BE2C (cell line): ENCODE measurements at places on chromosomes 3 and 15.

DNA sequence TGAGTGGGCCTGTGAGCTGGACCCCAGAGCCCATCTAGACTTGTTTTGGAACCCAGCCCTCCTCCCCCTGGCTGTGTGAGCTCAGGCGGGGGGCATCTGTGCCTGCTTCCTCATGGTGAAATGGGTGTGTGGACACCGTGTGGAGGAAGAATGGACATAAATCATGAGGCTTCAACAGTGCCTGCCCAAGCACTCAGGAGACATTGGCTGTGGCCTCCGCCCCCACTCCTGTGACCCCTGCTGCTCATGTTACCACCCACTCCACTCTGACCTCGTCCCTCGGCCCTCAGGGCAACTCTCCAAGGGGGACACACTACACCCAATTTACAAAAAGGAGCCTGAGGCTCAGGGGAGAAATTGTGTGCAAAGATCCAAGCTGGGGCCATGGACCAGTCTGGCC lies 16.6 kb downstream of the TPRA1 start:
- DNase-seq: no peak

- DNase-seq: no peak
These were observed 285.1 kb upstream of the STAC start for GRCh38 chr3:36095238-36095637.

- DNase-seq: no peak
These were observed 383.4 kb downstream of the PTPRG start for GRCh38 chr3:61944726-61945125.

DNA sequence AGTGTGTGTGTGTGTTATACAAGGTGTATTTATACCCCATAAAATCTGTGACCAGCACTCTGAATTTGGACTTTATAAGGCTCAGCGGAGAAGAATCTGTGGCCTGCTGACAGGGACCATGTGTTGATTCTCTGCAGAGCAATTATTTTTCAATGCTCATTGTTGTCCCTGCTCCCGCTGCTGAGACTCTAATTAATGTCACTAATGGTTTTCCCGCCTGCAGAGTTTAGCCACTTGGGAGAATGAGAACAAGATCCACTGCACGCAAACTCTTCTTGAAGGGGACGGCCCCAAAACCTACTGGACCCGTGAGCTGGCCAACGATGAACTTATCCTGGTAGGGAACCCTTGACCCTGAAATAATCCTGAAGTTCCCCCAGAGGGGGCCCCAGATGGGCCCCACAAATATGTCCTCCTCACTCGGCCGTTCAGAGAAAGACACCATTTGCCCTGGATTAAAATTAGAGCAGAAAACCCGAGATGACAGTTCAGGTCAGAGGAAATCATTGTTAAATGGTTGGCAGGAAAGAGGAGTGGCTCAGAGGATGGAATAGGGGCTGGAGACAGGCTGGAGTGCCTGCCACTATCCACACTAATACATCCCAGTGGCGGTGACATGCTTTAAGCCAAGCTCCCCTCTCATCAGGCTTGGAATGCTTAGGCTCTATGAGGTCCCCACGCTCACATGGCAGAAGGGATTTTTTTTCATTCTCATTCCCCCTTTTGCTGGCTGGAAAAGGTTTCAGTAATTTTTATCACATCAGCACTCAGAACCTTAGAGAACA lies 3.3 kb downstream of the CRABP1 start:
- no peak for DNase-seq

DNA sequence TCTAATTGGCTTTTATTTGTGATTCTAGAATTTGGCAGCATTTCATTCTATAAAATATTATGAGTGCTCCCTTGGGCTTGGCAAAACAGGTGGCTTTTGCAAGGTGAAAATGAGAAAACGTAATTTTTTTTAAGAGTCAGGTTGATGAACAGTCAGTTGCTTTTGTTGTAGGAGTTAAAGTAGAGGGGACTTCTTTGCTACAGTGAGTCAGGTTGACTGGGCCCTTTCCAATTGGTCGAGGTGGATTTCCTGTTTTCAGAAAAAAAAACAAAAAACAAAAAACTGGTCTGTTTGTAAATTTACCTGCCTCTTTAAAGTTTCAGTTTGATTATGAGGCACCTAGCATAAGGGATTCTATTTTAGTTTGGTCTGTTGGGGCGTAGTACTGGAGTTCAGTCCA lies 1469.4 kb upstream of the GBE1 start:
- no peak for DNase-seq

GRCh38 chr15:65918357-65918920 lies 49.1 kb downstream of the RAB11A start:
- DNase-seq: no peak

DNA sequence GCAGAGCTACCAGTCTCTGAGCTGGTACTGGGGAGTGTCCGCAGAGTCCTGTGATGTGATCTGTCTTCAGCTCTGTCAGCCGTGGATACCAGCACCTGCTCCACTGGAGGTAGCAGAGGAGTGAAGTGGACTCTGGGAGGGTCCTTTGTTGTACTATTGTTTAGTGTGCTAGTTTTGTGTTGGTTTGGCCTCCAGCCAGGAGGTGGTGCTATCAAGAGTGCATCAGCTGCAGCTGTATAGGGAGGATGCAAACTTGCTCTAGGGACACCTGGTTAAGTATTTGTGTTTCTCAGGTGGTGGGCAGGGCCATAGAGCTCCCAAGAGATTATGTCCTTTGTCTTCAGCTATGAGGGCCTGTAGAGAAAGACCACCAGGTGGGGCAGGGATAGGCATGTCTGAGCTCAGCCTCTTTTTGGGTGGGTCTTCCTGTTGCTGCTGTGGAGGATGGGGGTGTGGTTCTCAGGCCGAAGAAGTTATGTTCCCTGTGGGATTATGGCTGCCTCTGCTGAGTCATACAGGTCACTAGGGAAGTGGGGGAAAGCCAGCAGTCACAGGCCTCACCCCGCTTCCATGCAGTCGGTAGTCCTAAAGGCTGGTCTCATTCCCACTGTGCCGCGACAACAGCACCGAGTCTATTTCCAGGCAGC lies 443.2 kb upstream of the TBL1XR1 start:
- peak; percentile 20 for DNase-seq

DNA sequence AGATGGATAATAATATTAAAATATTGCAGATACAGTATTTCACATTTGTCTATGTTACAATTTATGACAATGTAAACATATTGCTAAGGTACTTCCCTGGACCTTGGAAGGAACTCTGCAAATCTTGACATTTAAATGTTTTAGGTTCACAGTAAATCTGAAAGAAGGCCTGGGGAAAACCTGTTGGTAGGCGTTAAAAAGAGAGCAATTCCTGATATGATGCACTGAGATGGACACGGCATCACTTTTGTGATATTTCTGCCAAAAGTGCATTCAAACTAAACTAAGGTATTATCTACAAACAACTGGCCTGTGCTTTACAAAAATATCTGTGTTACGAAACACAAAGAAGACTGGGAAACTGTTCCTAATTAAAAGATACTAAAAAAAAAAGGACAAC lies 6.1 kb upstream of the TP63 start:
- DNase-seq: no peak

DNA sequence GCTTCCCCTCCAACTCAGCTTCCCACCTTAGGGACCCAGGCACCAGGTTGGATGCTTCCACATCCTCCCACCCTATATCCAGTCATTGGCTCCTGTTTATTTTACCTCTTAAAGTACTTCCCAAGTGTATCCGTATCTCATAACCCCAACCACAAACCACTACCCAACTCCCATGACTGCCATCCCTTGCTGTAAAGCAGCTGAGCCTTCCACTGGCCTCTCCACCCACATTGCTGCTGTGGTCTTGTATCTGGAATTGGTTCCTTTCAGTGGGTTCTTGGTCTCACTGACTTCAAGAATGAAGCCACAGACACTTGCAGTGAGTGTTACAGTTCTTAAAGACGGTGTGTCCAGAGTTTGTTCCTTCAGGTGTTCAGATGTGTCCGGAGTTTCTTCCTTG lies 79.8 kb upstream of the HRH1 start:
- DNase-seq: no peak

DNA sequence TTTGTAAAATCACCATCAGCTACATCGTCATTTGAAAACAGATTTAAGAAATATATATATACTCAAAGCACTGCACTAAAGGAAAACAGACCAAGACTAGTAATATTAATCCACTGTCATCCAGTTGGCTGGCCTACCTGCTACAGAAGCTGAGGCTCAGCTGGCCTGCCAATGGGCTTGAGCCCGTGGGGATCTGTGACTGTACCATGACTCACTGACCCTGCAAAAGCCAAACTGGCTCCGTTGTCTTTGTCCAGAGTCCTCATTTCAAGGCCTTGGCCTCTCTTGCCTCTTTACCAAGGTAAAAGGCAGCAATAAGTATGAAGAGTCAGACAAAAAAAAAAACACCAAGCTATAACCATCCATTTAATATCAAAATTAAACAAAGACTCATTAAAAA lies 463.5 kb upstream of the RASGRP1 start:
- DNase-seq: no peak

DNA sequence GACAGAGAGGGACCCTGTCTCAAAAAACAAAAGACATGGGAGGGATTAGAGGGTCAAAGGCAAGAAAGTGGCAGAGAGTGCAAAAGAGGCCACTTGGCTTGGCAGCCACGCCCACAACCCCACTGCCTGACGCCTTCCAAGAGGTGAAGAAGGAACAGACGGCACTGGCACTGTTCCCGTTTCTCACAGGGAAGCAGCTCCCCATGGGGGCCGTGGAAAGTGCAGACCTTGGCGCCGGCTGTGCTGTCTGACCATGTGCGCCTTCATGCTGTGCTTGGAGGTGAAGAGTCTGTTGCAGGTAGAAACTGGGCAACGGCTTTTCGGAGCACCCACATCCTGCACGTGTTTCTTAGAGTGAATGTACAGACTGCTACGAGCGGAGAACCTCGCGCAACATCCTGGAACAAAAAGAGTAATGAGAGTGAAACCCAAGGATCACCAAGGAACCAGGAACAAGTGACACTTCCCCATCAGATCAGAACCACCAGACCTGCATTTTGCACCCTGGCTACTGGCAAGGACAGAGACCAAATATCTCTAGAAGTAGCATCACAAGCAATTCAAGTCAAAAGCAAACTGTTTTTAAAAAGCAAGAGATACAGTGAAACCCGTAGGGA lies 9.7 kb downstream of the ZXDC start:
- peak; percentile 4 for DNase-seq

DNA sequence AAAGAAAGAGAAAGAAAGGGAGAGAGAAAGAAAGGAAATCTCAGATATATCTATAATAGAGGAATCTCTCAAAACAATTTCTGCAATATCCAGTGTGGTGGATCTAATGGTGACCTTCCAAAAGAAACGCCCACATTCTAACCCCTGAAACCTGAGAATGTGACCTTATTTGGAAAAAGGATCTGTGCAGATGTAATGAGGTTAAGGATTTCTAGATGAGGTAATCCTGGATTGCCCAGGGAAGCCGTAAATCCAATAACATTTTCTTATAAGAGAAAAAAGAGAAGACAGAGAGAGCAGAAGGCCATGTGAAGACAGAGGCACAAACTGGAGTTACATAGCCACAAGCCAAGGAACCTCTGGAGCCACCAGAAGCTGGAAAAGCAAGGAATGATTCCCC lies 307.6 kb downstream of the ZBTB20 start:
- DNase-seq: no peak

DNA sequence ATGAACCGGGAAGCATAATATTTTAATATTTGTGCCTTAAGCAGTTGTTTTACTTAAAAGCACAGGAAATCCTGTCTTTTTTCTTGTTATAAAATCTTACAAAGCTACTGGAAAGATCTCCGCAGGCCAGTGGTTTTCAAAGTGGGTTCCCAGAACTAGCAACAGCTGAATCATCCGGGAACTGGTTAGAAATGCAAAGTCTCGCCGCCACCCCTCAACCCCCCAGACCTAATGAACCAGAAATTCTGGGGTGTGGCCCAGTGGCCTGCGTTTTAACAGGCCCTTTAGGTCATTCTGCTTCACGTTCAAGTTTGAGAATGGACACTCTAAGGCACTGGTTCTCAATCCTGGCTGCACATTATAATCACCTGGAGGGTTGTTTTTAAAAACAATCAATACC lies 74.7 kb downstream of the PDZRN3 start:
- DNase-seq: no peak

- no peak for DNase-seq
These were observed 18.6 kb downstream of the SERP1 start for GRCh38 chr3:150527464-150528255.

DNA sequence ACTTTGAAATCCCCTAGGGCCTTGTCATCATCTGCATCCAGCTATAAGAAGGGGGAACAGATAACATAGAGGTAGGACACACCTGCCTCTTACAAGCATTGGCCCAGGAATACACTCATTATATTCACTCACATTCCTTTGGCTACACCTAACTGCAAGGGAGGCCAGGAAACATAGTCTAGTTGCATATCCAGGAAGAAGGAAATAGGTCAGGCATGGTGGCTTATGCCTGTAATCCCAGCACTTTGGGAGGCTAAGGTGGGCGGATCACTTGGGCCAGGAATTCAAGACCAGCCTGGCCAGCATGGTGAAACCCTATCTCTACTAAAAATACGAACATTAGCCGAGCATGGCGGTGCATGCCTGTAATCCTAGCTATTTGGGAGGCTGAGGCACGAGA lies 48.8 kb downstream of the GTPBP8 start:
- DNase-seq: no peak

DNA sequence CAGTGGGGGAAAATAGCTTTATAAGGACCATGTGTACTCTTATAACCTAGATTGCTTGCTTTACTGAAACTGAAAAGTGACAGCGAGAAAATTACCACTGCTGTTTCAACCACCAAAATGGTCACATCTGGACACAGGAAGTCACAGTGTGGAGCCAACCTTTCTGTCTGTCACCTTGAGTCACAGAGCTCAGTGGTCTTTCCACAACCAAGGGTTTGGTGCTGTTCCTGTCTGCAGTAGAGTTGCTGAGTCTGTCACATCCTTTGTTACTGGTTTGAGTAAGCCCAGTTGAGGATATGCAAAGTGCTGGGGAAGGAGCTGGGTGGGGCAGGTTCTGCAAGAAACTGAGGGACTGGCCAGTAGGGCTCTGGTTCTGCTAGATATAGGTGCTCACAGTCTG lies 139.1 kb upstream of the EIF1B start:
- DNase-seq: no peak

DNA sequence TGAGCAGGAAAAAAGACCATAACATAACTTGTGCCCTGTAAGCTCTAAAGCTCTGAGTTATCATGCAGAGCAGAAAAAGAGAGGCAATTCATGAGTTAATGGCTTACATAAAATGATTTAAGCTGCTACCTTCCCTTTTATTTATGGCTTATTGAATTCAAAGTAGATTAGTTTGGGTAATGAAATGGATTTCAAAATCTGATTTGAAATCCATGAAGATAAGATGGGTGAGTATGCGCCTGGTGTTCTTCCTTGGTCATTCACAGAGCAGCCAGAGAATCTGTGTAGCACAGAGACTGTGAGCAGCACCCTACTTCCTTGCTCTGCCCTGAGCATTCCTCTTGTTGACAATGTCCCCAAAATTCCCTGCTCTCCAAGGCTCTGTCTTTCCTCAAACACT lies 36.2 kb upstream of the MRPL3 start:
- DNase-seq: no peak

- no peak for DNase-seq
These were observed 54.5 kb downstream of the PSMD6 start for GRCh38 chr3:63968612-63969350.

DNA sequence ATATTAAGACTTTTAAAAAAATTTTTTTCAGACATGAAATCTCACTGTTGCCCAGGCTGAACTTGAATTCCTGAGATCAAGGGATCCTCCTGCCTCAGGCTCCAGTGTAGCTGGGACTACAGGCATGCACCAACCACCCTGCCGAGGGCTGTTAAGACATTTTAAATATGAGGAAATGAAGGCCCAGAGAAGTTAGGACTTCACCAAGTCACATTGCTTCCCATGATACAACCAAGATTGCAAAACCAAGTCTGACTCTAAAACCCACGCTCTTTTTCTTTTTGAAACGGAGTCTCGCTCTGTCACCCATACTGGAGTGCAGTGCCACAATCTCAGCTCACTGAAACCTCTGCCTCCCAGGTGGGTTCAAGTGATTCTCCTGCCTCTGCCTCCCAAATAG lies 28.0 kb downstream of the PTPN9 start:
- DNase-seq: no peak
